DMS79 treated with DMSO at 0.1 percent for 48 hours (cell line): ENCODE measurements at places on chromosomes 5 and 9.

DNA sequence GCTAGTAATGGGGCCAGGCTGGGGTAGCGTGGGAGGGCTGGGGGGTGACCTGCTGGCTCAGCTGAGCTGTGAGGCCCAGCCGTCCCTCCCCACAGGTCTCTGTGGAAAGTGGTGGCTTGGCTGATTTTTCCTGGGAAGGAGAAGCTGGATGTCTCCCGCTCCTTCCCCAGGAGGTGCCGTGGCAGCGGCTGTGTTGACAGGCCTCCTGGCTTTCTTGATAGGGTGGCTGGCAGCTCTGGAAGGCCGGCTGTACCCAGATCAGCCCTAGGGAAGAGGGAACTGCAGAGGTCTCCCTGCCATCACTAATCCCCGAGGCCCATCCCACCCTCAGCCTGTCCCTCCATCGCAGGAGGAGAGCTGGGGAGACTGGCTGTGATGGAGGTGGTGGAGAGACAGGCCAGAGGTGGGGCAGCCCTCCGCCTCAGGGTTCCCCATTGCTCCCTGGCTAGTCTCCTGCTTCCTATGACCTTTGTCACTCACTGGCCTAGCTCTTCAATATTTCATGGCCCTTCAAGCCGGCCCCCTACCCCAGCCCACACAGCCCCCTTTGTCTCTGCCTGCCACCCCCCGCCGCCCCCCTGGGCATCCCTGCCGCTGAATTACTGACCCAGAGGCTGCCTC, 6.8 kb downstream of the CXXC5 start:
- DNase-seq, result no peak

- no peak for DNase-seq
Observed at GRCh38 chr5:15983392-15983791, 196.2 kb downstream of the MARCHF11 start.

DNA sequence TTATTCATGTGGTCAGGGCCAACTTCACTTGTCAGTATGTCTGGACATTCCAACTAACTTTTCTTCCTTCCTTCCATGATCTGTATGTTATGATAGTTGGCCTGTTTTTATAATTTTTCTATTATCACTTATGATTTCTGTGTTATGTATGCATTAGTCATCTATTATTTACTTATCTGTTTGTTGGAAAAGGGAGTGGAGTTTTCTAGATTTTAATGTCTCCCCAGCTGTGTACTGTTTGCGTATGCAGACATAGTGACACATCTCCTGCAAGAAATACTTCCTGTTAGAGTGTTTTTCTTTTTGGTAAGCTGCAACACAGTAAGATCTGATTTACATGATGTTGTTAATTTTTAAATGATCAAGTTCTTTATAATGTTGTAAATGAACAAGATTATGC, 8.7 kb upstream of the INSYN2B start:
- no peak for DNase-seq

GRCh38 chr5:129246088-129246487, 151.5 kb downstream of the ISOC1 start:
- no peak for DNase-seq

DNA sequence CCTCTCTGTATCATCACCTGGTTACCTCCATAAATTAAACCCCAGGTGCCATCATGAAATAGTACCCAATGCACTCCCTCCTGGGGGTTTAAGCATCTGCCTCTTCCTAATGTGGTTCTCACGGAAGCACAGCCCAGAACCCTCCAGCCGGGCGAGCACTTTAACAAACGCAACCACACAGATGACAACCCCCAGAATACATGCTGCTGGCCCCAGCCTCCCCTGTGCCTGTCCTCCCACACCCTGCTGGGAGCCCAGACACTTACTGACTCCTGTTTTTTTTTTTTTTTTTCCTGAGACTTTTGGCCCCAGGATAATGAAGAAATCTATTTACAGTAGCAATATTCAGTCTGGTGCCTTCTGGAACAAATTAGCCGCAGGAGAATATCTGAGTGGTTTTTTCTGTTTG, 50.0 kb upstream of the COL5A1 start:
- peak; percentile 63 for DNase-seq

- DNase-seq, result peak; percentile 4
Observed at GRCh38 chr9:114371973-114372917, 15.5 kb downstream of the AKNA start.

GRCh38 chr5:177111720-177112394, 21.7 kb upstream of the NSD1 start:
- peak; percentile 23 for DNase-seq
